MG63 (cell line): ENCODE measurements at places on chromosomes 4 and X. TPM values are rescaled to one million over a fixed set of nuclear protein-coding genes. Genes with fewer than 3 reads are reported as not detected.
A peak's percentile ranks its signal among the peaks of the same experiment; 100 is the strongest.

The ALPK1 gene
- 2.1 and 8.8 TPM in 2 replicates for total RNA-seq

DNA sequence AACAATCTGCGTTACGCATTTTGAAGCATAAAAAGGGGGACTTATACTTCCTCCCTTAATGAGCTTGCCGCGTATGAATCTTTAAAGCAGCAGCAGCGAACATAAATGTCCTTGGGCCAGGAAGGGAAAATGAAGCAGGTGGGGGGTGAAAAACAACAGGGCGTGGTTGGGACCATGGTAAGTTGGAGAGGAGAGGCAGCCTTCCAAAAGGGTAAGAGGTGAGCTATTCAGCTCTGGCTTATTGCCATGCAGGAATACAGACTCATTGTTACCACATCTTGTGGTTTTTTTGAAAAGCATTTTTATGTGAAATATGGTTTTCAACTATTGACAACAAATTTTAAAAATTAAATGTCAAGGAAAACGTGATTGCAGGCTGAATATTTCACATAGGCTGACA is 710.7 kb upstream of the FAM241A start:
- no peak for DNase-seq

DNA sequence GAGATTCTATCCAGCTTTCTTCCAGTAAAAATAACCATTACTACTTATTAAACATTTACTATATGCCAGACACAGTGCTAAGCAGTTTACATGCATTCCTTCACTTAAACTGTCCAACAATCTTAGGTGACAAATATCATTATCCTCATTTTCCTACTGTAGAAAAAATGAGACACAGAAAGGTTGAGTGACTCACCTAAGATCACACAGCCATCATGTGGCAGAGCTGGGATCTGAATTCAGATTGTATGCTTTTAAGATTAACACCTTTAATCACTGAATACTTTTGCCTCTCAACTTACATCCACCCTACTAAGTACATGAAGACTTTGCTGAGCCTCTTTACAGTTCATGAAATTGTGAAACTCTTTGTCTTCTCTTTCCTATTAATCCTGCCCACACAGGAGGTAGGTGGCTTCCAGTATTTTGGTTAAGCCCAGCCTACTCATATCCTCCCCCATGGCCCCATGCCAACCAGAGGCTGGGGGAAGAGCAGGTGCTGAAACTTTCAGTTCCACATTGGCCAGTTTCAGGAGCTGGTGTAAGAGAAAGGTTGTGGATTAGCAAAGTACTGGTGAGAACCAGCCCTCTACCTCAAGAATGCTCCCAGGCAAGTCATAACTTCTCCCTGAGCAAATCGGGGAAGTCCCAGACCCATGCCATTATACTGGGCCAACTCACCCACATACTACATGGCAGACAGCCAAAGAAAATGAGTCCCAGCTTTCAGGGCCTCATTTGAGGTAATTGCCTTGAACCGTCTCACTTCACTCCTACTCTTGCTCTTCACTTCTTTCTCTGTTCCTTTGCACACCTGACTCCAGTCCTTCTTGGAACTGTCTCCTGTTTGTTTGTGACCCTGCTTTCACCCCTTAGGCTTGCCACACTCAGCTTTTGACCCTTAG is 211.1 kb downstream of the GUCY2F start:
- peak; percentile 8 for DNase-seq

The GAGE12J gene
- total RNA-seq = not detected in 2 replicates

The ARL9 gene
- total RNA-seq = 0.26 TPM in 1 of 2 replicates, not detected in the other

The LPAR4 gene
- not detected in 2 replicates for total RNA-seq

DNA sequence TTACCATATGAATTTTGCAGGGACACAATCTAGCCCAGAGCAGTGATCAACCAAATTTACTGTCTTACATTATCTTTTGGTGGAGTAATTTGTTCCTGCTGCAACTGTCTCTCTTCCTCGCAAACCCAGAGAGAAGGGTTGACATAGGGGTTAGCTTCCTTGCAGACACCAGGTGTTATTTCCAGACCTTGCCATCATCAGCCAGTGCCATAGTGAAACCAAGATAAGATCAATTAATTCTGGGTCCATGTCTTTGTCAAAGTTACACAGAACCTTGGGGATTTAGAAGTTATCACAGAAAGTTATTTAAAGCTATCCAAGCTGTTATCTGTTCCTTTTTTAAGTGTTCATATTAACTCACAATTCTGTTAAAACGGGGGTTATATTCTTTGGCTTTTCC is 23.6 kb upstream of the GPRIN3 start:
- DNase-seq = no peak

- DNase-seq = peak; percentile 49
Observed at GRCh38 chrX:23374291-23374690, 39.6 kb downstream of the PTCHD1 start.

The RASL11B gene
- 1.2 TPM in 1 of 2 replicates, not detected in the other for total RNA-seq

- DNase-seq = no peak
Observed at GRCh38 chr4:42234817-42235216, 82.4 kb upstream of the BEND4 start.

- DNase-seq = no peak
Observed at GRCh38 chrX:151167791-151168345, 8.5 kb upstream of the GPR50 start.

The AMTN gene
- total RNA-seq = 2.6 TPM in 1 of 2 replicates, not detected in the other

DNA sequence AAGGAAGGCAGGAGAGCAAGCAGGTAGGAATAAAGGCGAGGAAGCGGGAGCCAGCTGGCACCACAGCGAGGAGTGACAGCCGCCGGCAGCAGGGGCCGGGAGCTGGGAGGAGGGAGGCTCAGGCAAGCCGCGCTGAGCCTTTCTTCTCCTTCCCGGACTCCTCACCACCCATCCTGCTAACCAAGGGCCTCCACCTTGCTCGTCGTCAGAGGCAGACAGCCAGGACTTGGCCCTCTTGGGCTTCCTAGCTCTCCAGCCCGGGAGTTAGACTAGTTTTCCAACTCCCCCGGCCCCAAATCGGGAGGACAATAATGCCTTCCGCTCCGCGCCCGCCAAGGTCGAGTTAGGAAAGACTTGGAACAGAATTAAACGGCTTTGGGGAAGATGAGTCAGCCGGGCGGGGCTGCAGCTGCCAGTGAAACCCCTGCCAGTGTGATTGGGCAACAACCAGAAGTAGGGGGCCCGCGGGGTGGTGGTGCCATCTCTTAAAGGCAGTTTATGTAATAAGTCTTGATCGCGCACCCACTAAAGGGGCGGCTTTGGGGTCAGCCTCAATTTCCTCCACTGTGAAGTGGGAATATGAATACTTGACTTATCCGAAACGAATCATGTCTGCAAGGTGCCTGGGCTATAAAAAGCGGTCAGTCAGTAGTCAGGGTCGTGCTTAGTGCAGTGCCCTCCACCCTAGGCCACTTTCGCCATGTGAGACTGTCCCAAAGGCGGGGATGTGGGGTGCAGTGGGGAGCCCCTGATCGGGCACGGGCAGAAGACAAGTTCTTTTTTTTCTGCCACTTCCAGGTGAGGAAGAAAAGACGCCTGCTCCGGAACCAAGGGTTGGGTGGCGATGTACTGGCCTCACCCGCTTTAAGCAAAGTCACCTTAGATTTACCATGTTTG is 6.7 kb upstream of the HSD17B10 start:
- peak; percentile 72 for DNase-seq

GRCh38 chr4:145720656-145721055 is 40.7 kb downstream of the C4orf51 start:
- no peak for DNase-seq

- no peak for DNase-seq
Observed at GRCh38 chr4:52996261-52997131, 134.4 kb downstream of the RASL11B start.

GRCh38 chrX:87064502-87064901 is 453.1 kb upstream of the KLHL4 start:
- DNase-seq = no peak

- peak; percentile 53 for DNase-seq
Observed at GRCh38 chr4:51842167-51842553, 793 bp upstream of the DCUN1D4 start.

GRCh38 chr4:81629366-81629765 is 157.7 kb upstream of the RASGEF1B start:
- DNase-seq = no peak

- DNase-seq = no peak
Observed at GRCh38 chrX:101230636-101231035, 11.1 kb downstream of the DRP2 start.

The KLHL13 gene
- total RNA-seq = 14.2 and 16.3 TPM in 2 replicates

DNA sequence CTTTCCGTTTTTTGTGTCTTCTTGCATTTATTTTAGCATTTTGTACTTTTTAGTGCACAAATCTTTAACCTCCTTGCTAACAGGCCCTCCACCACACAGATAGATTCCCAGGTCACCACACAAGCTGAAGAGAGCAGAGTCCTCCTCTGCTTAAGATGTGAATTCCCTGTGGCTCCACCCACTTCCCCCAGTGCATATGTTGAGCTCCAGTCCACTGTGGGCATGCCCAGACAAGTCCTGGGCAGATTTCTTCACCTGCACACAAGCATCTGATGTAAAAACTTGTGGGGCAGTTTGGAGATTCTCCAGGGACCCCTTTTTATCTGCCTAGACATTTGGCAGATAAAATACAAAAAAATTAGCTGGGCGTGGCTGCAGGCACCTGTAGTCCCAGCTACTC is 19.8 kb upstream of the PASD1 start:
- no peak for DNase-seq

GRCh38 chrX:56564164-56564885 is 898 bp downstream of the UBQLN2 start:
- peak; percentile 10 for DNase-seq

- no peak for DNase-seq
Observed at GRCh38 chr4:107153956-107154355, 117.8 kb upstream of the DKK2 start.

DNA sequence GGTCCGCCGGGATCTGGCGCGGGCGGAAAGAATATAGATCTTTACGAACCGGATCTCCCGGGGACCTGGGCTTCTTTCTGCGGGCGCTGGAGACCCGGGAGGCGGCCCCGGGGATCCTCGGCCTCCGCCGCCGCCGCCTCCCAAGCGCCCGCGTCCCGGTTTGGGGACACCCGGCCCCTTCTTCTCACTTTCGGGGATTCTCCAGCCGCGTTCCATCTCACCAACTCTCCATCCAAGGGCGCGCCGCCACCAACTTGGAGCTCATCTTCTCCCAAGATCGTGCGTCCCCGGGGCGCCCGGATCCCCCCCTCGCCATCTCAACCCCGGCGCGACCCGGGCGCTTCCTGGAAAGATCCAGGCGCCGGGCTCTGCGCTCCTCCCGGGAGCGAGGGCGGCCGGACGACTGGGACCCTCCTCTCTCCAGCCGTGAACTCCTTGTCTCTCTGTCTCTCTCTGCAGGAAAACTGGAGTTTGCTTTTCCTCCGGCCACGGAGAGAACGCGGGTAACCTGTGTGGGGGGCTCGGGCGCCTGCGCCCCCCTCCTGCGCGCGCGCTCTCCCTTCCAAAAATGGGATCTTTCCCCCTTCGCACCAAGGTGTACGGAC is 482 bp upstream of the SHOX start:
- no peak for DNase-seq

DNA sequence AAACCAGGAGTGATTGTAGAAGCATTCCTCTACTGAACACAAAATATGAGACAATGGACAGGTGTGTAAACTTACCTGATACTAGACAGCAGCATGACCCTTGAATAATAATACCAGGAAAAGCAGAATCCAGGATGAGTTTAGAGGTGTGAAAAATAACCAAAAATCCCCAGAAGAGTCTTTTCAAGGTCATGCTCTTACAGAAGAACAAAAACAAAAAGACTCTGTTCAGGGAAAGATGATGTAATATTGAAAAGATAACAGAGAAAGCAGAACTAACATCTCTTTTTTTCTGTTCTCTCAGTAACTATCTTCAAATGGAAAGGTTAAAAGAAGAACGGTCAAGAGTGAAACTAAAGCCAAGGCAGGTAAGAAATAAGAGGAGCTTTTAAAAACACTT is 14.0 kb upstream of the ARHGAP10 start:
- no peak for DNase-seq

The COX7B gene
- total RNA-seq = 355 and 444 TPM in 2 replicates

The DCAF8L2 gene
- total RNA-seq = not detected in 2 replicates

GRCh38 chr4:15159477-15160019 is 157.3 kb downstream of the CPEB2 start:
- DNase-seq = no peak

- no peak for DNase-seq
Observed at GRCh38 chr4:26322346-26322745, 1.5 kb downstream of the RBPJ start.

The TREX2 gene
- 12.0 TPM in 1 of 2 replicates, not detected in the other for total RNA-seq

The PHKA1 gene
- total RNA-seq = 1.6 and 2.1 TPM in 2 replicates

DNA sequence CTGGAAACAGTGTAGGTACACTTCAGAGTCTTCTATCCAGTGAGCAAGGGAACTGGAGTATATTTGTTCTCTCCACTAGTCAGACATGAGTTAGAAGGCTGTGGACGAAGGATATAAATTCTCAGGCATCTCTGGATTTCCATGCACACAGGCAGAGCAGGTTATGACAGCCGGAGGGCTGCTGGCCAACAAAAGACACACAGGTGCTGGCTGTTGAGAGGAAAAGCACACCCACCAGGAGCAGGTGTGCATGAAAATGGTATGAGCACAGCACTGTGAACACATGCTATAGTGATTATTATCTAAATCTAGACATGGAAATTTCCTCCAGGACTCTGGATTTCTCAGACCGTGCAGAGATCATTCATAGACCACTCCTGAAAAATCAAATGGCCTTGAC is 444.7 kb upstream of the RPS6KA3 start:
- no peak for DNase-seq

The STAG2 gene
- total RNA-seq = 45.5 and 64.9 TPM in 2 replicates

DNA sequence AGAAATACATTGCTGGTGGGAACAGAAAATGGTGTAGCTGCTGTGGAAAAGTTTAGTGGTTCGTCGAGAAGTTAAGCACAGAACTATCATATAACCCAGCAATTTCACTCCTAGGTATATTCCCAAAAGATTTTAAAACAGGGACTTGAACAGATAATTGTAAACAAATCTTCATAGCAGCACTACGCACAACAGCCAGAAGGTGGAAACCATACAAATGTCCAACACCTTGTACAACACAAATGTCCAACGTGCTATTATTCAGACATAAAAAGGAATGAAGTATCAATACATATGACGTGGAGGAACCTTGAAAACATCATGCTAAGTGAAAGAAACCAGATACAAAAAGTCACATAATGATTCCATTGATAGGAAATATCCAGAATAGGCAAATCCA is 37.9 kb downstream of the CUL4B start:
- DNase-seq = no peak

GRCh38 chr4:8555716-8556115 is 24.5 kb upstream of the GPR78 start:
- DNase-seq = no peak

GRCh38 chrX:150224676-150225075 is 138.4 kb upstream of the MAMLD1 start:
- no peak for DNase-seq

The THAP6 gene
- total RNA-seq = 6.4 and 12.5 TPM in 2 replicates

- no peak for DNase-seq
Observed at GRCh38 chrX:24870143-24870542, 145.6 kb downstream of the ARX start.

DNA sequence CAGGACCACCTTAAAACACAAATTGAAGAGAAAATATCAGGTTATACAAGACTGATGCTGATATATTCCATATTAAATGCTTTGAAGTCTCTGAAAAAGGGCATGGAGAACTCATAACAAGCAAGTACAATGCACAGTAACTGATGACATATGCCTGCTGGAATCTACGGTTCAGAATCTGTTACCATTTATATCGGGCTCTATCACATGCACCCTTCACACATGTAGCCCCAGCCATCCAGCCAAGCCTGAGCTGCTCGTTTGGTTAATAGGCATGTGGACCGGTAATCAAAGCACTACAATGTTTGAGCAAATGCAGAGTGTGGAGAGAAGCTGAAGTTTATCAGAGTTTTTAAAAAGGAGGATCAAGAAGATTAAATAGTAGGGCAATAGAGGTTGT is 11.8 kb downstream of the COMMD8 start:
- DNase-seq = no peak

GRCh38 chr4:53346920-53347852 is 18.7 kb downstream of the SCFD2 start:
- peak; percentile 100 for DNase-seq

The GBA3 gene
- total RNA-seq = not detected in 2 replicates

The JAKMIP1 gene
- not detected in 2 replicates for total RNA-seq

The NEXMIF gene
- total RNA-seq = not detected in 2 replicates
